CD8-positive, alpha-beta memory T cell (primary cell): ENCODE measurements at places on chromosomes 2 and 18.

DNA sequence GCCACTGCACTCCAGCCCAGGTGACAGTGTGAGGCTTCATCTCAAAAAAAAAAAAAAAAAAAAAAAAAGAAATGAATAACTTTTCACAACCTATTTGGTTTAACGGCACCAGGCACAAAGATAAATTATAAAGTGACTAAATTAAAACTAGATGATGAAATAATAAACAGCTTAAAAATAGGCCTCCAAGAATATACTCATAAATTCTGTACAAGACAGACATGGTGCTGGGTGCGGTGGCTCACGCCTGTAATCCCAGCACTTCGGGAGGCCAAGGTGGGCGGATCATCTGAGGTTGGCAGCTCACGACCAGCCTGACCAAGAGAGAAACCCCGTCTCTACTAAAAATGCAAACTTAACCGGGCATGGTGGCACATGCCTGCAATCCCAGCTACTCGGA is 19.7 kb downstream of the USP34 start:
- no peak for DNase-seq

DNA sequence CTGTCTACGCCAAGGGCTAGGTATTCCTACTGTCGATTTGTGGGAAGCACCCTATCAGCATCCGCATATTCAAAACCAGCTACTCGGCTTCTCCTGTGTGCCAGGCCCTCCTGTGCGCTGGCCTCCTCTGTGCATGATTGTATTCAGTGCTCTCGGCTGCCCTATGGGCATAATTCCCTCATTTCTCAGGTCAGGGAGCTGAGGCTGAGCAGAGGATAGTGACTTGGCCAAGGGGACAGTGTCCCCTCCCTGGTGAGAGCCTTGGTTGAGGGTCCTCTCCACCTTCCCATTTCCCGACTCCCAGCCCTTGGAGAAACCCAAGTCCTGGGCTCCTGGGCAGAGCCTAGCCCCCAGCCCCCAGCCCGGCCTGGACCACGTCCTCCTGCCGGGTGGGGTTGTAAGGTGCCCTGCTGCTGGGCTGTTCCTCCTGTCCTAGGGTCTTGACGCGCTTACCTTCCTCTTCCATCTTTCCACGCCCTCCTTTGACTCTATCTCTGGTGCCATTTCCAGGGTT is 6.3 kb upstream of the HS6ST1 start:
- no peak for DNase-seq

DNA sequence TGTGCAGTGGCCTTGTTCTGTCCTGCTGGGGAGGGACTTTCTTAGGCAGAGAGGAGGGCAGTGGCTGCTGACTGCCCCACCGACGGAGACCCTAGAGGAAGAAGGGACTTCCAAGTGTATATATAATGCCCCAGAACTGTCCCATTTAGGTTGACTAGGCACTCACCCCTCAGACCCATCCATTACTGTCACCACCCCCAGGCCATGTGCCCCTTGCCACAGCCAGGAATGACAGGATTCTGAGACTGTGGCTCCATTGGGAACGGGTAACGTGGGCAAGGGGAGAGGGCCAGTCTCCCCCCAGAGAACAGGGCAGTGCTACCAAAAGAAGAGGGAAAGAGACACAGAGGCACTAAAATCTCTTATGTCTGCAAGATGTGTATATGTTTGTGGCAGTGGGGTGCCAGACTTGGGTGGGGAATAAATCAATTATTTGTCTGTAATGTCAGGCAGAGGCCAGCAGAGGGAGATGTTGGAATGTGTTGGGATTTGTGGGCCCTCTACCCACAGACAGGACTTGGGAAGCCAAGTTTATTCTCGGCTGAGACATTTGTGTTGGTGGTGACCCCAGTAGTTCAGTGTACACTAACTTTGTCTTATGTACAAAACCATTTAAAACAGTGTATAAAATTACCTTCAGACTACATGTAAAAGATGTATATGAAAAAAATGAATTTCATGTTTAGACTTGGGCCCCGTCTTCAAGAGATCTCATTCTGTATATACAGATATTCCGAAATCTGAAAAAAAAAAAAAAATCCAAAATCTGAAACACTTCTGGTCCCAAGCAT is 24.0 kb upstream of the TMEM37 start:
- no peak for DNase-seq

GRCh38 chr2:10316336-10316735 is 13.6 kb downstream of the HPCAL1 start:
- no peak for DNase-seq

- no peak for DNase-seq
Observed at GRCh38 chr2:153890576-153890975, 18.9 kb downstream of the GALNT13 start.

DNA sequence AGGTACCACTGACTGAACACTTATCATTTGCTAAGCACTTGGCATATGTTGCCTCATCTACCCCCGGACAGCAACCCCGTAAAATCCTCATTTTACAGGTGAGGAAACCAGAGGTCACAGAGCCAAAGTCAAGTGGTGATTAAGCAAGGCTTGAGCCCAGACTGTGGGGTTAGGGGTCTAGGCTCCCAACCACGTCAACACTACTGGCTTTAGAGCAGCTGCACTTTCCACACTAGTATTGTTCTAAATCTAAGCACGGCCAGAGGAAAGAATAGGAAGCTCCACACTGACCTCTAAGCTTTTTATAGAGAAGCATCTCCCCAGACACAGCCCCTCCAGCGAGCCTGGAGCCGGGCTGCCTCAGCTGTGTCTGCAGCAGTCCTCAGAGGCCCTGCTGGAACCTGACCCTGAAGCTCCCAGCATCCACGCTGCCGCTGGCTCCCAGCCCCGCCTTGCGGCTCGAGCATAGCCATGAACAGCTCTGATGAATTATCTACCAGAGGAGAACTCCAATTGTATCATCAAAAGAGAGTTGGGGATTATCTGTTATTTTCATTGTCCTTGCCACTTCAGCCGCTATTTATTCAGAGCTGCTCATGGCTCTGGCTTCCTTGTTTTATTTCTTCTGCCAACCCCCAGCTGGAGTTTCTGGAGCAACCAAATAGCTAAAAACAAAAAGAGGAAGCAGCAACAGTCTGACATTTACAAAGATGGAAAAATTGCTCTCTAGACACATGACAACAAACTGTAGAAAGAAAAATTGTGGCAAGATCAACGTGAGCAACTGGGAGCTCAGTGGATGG is 62.2 kb upstream of the RTN4 start:
- DNase-seq = no peak

DNA sequence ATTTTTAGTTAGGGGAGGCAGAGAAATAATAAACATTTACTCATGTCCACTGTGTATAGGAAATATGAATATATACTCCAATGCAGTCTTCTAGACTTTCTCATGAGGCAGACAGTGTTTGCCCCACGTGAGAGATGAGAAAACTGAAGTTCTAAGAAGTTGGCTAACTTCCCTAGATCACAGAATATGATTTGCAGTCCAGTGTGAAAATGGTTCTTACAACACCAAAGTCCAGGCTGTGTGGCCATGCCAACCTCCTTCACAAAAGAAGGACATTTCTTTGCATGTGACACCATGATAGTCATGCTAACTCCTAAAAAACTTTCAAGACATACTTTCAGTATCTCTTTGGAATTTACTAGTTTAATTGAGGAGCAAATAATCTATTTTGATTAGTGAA is 143.7 kb downstream of the IRS1 start:
- DNase-seq = no peak

DNA sequence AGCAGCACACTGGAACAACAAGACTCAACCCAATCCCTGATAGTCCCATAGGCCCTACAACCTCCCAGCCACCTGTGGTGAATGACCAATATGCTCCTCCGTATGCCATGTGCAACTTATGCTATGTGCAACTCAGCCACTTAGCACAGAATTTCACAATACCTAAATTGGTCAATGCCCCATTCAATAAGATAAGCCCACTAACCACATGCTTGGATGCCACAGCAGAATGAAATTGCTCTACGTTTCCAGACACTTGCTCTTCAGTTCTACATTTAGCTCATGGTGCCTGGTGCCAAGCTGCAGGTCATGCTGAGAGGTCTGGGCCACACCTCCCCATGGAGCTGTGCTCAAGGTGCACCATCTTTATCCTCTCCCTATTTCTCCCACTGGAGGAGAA is 159.8 kb downstream of the EN1 start:
- no peak for DNase-seq

DNA sequence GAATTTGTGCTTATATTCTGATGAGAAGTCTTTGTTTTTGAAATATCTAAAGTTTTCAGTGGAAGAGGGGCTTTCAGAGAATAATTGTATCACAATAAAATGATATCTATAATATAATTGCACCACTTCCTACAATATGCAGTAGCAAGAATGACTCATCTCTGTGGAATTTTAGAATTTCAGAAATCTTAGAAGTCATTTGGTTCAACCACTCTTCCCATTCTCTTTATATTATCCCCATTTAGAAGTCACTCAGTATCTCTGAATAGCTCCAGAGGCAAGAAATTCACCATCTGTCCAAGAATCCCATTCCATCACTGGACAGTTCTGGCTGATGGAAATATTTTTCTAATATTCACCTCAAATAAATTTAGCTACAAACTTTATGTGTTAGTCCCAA is 59.3 kb upstream of the CCDC68 start:
- no peak for DNase-seq

DNA sequence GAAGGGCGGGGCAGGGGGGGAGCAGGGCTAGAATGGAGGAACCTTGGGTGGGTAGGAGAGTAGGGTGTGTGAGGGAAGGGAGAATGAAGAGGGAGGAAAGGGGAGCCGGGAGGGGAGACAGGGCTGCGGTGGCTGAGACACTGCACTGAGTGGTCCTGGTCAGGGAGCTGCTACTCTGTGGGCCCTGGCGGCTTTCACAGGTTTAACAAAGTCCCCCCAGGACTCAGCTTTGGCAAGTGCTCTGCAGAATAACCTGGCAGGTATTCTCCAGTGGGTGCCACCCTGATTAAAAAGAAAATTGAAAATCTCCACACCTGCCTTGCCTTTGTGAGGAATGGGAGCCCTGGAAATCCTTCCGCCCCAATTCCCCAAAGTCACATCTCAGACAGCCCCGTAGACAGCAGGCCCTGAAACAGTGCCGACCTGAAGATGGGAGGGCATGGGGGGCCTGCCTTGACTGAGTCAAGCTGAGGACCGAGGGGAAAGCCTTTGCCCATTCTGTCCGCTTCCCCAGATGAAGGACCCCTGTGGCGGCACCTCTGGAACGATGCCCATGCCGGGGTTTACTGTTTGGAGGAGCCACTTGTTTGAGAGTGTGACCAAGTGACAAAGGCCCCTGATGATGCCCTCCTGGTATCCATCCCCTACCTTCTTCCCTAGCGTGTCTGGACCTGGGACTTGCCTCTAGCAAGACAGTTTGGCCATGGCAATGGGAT is 43.6 kb upstream of the OTOS start:
- DNase-seq = no peak

DNA sequence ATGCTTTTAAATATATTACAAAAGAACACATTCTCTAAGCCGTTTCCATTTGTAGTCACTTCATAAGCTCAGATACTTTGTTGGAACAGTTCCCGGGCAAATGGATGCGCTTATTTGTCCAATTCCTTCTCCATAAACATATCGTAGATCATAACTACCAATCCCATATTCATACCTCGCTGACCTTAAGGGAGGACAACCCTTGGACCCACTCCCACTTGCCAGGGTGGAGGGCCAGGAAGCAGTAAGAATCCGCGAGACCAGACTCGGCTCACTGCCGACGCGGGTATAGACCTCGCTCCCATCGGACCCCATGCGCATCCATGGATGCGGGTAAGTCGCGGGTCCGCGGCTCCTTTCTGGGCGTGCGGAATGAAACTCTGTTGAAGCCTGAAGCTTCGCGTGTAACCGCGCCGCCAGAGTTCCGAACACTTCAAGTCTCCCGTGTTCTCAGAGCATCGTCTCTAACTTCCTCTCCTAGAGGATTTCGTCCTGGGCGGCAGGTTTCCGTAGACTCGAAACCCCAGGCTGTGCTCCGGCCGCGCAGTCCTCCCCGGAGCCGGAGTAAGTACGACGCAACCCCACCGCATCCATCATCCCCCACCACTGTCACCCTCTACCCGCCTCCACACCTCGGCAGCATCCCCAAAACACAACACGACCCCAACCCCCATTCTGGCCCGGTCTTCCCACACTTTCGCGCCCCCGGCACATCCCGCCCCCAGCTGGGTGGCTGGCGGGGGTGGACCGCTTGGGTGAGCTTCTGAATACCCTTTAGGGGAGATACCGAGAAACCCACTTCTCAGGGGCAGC is 1.1 kb downstream of the DSC3 start:
- no peak for DNase-seq

GRCh38 chr2:126657148-126657635 is 1.2 kb downstream of the GYPC start:
- DNase-seq = peak; percentile 67

DNA sequence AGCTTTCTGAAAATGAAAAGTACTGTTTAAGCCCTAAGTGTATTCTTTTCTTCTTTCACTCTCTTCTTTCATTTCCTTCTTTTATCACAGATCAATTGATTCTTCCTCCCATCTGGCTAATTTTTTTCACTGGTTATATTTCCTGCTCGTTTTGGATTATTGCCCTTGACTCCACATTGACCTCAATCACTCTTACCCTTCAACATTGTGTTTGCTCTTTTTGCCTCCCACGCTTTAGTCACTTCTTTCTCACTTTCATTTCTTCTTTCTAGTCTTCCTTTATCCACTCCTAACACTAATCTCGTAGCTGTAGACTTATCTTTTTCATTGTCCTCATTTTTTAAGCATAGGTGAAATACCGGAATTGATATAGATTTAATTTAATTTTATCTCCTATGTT is 320.3 kb upstream of the VRK2 start:
- no peak for DNase-seq

DNA sequence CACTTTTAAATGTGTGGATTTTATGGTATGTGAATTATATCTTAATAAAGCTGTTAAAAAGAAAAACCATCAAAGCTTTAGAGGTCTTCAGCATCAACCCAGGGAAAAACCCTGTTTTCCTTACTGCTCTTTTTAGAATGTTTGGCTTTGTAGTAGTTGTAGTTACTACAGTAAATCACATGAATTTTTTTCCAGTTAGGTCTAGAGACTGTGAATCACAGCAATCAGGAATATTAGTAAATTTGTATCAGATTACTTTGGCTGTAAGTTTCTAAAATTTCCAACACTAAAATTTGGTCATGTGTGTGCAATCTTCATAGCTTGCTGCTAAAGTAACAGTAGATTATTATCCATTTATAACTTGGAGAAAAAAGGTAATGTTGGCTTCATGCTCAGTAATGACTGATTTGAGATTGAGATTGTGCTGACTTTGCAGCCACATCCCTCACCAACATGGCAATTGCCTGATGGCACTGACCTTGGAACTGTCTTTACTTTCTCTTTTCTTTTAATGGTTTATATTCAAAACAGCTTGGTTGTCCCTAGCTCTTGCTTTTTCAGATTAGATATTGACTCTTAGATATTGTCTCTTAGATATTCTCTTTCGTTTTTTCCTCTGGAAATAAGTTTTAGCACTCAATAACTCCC is 41.1 kb downstream of the LCLAT1 start:
- DNase-seq = no peak

- DNase-seq = no peak
Observed at GRCh38 chr2:26583381-26583911, 57.7 kb downstream of the CIB4 start.
